Spinal cord (tissue), 10 donors: ENCODE measurements at places on chromosomes 1 and 21. TPM values are rescaled to one million over a fixed set of nuclear protein-coding genes. Genes with fewer than 3 reads are reported as not detected.

Gene LY9
- total RNA-seq = not detected

Gene ELAPOR1
- 4.0 TPM for total RNA-seq

DNA sequence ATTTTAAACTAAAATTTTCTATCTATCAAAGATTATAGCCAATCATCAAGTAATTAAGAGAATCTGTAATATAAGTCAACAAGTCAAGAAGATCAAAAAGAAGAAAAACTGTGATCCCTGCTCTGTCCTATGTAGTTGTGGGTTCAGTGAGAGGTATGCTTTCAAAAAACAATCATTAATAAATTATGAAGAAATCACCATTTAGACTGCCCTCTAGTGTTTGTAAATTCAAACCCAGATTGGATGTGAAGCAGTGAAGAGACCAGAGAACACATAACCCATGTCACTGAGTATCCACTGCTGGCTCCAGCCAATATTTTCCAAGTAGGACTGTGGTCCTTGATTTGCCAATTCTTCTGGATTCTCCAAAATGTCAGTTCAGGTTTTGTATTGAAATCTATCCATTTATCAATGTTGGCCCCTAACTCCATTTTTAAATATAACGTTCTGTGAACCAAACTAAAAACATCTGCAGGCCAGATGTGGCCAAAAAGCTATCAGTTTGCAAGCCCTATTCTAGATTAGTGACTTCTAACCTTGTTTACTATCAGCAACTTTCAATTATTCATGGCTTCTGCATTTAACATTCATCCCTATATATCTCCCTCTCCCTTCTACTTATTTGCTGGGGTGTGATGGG is 467.5 kb upstream of the CXADR start:
- DNase-seq = no peak

Gene POLR3GL
- 12.2 TPM for total RNA-seq

DNA sequence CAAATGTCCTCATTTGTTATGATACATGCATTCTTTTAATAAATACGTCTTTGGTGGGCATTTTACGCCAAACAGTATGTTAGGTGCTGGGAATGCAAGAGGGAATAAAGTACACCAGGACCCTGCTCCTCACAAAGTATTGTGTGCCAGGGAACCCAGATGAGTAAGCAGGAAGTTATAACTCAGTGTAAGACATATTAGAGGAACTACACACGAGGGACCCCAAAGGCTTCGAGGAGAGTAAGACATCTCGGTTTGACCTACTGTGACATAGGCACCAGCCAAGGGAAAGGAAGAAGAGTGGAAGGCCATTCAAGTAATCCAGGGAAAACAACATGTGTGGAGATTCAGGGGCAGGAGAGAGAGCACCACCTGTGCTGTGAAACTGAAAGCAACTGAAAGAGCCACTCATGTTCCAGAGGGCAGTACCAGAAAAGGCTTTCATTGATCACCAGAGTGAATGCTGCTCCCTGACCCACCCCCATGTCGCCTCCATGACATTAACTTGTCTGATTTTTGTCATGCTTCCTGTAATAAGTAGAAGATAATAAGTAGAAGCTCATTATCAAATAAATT is 542.5 kb upstream of the PKN2 start:
- no peak for DNase-seq
